Activated CD4-positive, CD25-positive, alpha-beta regulatory T cell treated with anti-CD3 and anti-CD28 coated beads, Interleukin-2, amount 50 U/mL, for 72 hours (primary cell): ENCODE measurements at places on chromosomes 2 and 18.

- DNase-seq, result no peak
These were observed 160.1 kb upstream of the MAPRE2 start for GRCh38 chr18:34880882-34881834.

- no peak for DNase-seq
These were observed 47.3 kb downstream of the TCF7L1 start for GRCh38 chr2:85180322-85181133.

DNA sequence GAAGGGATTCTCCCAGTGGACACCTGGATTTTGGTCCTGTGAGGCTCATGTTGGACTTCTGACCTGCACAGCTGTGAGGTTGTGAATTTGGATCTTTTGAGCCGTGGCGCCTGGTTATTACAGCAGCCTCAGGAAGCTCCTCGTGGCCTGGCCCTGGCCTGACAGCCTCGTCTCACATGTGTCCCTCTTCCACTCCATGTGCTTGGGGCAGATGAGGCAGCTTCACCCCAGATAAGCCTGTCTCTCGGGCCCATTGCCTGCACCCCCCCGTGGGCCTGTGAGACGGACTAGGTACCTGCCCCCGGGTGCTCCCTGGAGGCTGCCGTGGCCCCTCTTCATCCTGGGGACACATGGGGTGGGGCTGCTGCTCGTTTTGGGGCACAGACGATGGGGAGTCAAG, 51.2 kb downstream of the CTDP1 start:
- DNase-seq, result no peak

DNA sequence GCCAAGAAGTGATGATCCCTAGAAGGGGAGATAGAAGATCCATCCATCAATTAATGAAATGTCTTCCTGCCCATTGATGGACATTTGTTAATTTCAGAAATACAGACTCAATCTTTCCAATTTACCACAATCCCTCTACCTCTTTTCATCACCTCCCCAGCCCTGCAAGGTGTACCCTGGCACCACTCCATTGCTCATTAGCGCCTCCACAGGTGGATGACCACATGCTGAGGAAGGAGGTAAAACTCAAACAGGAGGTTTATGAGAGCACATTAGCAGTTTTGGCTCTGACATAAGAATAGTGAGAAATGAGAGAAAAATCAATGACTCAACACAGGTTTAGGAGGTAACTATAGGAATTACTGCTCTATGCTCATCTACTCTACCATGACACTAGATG, 208.0 kb downstream of the C1D start:
- DNase-seq, result no peak

- no peak for DNase-seq
These were observed 26.8 kb upstream of the LDLRAD4 start for GRCh38 chr18:13191779-13192178.

DNA sequence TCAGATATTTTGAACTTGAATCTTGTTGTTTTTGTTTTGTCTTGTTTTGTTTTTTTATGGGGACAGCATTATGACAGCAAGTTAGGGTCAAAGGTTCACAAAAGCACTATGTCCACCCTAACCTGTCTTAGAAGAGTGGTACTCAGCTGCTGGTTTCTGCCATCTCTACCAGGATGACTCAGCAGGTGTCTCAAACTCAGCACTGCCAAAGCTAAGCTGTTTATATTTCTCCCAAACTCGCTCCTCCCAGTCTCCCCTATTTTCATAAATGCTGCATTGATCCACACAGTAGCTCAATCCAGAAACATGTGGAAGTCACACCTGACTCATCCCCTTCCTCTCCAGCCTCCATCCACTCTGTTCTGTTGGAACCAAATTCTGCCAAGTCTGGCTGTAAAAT, 134.9 kb downstream of the ZBTB7C start:
- DNase-seq, result no peak

DNA sequence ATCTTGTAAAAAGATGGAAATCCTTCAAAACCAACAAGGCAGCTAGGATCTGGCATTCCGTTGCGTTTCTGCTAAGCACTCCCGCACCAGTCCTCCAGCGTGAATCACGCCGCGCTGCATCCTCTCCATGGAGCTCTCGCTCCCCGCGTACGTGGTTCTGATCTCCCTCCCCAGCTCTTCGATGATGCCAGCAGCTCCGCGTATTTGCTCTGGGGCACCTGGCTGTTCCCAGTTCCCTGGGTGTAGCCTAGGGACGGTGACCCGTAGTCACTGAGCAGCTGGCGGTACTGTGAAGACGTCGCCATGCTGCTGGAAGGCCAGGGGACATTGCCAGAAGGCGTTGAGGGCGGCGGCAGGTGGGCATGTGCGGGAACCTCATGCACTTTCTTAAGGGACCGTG, 407.5 kb downstream of the RNF144A start:
- DNase-seq, result no peak

DNA sequence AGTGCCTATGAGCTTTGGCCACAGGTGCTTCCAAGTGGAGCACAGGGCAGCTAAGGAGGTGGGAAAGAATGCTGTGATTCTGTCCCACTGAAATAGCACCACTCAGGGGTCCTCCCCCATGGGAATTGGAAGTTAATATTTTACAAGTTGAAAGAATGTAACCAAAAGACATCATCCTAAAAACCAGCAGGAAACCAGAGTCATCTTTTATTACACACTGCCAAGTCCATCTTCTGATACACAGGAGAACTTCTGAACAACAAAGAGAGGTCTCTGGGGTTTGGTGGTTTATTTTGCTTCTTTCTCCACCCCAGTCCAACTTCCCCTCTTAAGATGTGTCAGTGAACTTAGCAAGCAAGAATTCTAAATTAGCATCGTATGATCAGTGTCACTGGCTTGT, 47.7 kb downstream of the COLEC12 start:
- no peak for DNase-seq

DNA sequence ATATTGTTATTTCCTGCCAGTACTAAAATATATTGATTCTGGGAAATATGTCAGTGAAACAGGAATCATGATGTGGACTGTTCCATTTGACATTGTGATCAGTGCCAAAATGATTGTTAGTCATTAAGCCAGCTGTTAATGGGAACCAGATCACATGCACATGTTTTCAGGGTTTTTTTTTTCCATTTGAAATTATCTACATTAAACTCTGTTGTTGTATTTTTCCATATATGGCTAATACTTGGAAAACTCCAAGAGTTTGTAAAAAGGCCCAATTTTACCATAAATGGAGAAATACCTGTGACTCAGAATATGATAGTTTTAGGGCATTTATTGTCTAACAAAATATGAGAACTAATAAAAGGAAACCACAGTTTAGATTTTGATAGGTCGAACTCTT, 13.4 kb downstream of the ITGAV start:
- DNase-seq, result no peak

GRCh38 chr2:75641587-75641986, 5.0 kb upstream of the MRPL19 start:
- no peak for DNase-seq

- no peak for DNase-seq
These were observed 390.7 kb upstream of the TMEFF2 start for GRCh38 chr2:192585418-192585817.

DNA sequence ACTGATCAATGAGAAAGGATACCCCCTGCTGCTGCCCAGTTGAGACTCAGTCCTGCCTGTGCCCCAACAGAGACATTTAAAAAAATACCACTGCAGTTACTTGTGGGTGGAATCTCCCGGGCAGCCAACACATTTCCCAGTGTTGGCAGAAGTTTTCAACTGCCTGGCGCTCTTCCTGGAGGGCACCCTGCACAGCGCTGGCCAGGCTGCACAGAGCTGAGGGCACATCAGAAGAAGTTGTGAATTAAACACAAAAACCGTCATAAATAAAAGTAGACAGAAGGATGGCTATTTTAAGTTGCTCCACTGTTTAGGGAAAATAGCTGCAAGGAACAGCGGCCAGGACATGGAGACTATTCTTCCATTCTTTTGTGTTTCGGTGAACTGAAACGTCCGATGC, 110.2 kb upstream of the THOC1 start:
- DNase-seq, result no peak

- DNase-seq, result no peak
These were observed 85.3 kb downstream of the NPAS2 start for GRCh38 chr2:100905132-100905805.

- no peak for DNase-seq
These were observed 32.2 kb downstream of the ACVR1 start for GRCh38 chr2:157843935-157844334.

GRCh38 chr2:187900021-187900420, 345.8 kb upstream of the TFPI start:
- no peak for DNase-seq

- no peak for DNase-seq
These were observed 1170.7 kb upstream of the SLC39A10 start for GRCh38 chr2:194486326-194486725.

DNA sequence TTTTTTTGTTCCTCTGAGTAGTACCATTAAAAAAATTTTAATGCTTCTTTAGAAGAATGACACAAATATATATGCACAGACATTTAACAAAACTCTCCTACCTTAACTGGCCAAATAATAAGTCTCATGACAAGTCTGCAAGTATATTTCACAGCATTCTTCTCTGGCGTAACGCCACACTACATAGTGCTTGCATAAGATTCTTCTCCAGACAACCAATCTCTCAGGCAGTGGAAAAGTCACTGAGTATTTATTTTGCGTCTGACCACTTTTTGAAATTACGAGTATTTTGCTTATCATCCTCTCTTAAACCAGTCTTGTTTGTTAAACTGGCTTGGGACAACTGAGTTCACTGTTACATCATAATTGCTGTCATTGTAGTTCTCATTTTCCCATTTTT, 749.2 kb downstream of the ADCYAP1 start:
- no peak for DNase-seq

DNA sequence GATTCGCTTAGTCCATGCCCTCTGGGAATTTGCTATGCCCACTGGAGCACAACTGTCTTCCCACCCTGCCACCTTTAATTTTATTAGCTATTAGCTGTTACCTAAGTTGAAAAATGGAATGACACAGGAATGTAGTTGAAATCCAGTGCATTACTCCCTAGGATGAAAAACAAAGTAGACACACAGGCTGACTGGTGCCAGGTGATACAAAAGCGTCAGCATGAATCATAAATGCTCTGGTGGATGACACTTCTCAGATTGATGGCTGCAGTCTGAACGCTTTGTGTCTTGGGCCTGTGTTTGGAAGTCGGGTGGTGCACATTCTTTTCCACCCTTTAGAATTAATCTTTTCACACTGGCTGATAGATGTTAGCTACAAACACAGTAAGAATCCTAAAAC, 802.0 kb downstream of the DCC start:
- DNase-seq, result no peak

DNA sequence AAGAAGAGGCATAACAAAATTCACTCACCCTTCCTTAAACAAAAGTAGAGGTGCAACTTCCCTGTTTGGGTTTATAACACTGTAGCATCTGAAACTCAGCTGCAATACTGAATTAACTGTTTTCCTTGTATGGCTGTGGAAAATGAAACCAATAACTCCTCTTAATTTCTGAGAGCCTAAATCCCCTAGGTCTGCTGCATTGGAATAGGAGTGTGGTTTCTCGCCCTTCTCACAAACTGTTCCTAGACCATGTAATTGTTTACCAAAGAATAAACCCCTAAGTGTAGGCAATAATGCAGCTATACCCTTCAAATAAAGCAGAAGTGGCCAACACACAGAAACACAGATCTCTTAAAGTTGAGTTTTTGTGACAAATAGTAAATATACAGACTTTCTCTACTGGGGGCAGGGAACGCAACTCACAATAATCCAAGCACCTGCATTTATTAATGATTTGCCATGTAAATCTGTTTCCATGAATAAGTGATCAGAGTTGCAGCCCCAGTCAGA, 52.0 kb downstream of the RASGRP3 start:
- no peak for DNase-seq

- no peak for DNase-seq
These were observed 1052.8 kb upstream of the NRXN1 start for GRCh38 chr2:52084759-52085158.

DNA sequence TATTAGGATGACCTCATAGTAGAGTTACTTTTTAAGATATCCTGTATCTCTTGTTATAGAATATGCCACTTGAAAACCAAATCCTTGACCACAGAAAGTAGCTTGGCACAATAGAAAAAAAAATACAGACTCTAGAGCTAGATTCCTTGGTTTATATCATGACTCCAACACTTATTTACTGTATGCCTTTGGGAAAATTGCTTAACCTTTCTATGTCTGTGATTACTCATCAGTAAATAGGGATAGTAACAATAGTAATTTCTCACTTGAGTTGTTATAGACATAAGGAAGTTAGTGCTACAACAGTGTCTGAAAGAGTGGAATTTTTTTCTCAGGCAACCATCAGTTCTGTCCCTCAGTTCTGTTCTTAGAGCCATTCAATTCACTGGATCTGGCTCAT, 193.8 kb downstream of the GULP1 start:
- no peak for DNase-seq

DNA sequence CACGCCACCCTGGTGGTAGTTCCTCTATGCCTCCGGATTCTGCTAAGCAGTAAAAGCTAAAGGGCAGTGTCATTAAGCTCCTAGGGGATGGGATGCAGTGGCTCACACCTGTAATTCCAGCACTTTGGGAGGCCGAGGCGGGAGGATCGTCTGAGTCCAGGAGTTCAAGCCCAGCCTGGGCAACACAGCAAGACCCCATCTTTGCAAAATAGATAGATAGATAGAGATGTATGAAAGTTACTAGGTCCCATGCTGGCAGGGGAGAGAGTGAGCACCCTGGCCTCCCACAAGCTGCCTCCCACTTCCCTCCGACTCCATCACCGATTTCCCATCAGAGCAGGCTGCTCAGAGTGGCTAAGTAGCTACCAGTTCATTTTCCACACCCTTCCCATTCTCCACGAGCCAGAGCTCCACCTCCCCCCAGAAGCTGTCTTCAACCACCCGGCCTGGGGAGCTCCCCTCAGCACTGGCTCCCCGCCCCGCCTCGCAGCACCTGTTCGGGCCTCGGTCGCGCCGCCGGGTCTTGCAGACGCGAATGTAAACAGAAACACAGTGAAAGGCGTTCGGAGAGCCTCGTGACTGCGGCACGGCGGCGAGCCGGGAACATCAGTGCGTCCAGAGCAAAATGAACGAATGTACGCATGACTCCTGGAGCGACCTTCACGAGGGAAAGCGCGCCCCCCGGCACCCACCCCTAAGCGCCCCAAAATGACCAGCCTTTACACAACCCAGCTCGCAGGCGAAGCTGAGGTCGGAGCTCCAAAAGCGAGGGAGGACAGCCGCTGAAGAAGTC, 598 bp upstream of the CEP68 start:
- peak; percentile 71 for DNase-seq

DNA sequence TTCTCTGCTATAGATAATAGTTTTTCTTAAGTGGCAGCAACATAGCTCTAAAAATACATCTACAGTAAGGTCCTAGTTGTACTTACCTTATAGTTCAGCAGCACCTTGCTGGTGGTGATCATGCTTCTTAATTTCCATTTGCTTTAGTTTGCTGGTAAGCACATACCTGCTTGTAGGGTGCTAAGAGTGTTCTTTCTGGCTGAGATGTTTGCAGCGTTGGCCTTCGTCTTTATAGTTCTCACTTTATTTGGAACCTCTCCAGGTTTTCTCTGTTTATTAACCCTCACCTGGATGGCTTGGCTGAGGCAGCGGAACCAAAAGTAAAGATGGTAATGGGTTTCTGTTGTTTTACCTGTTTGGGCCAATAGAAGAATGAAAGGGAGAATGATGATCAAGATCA, 123.6 kb upstream of the EFEMP1 start:
- DNase-seq, result no peak

GRCh38 chr2:20781656-20782265, 41.1 kb downstream of the LDAH start:
- no peak for DNase-seq

GRCh38 chr2:189412330-189412953, 28.8 kb upstream of the WDR75 start:
- no peak for DNase-seq

- no peak for DNase-seq
These were observed 69.3 kb upstream of the FN1 start for GRCh38 chr2:215505044-215505786.

- no peak for DNase-seq
These were observed 119.3 kb downstream of the PRKCE start for GRCh38 chr2:45770811-45771210.
